ENCODE measurements at places on chromosomes 7 and 10. TPM values are rescaled to one million over a fixed set of nuclear protein-coding genes. Genes with fewer than 3 reads are reported as not detected.
A peak's percentile ranks its signal among the peaks of the same experiment; 100 is the strongest.

- no peak for DNase-seq
These were observed 109.2 kb downstream of the PIP4K2A start for GRCh38 chr10:22605168-22605567.

DNA sequence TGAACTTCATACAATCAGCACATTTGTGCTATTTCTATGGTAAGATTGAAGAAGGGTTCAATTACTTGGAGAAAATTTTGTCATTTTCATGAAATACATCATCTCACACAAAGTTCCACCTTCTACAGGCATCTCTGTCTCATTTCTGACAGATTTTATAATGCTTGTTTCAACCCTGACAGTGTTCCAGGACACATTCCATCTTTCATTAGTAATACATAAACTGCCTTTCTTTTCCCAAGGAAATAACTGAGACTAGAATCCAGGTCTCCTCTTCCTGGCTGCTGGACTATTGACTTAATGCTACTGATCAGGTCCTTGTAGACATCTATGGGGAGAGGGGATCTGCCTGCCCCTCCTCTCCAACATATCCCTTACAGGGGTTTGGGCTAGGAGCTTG is 70.1 kb upstream of the PLPP4 start:
- DNase-seq, result no peak

DNA sequence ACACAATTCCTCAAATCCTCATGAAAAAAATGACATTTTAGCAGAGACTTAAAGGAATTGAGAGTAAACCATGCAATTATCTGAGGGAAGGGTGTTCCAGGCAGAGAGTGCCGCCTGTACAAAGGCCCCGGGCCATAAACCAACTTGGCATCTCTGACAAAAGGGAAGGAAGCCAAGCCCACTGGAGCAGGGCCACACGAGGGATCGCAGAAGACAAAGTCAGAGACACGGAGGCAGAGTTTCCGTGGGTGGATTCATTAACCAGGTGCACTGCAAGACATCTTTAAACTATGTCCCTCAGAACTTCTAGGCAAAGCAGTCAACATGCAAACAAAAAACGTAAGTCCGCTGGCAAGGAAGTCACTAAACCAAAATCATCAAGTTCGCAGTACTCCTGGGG is 92.0 kb downstream of the SFMBT2 start:
- DNase-seq, result no peak

DNA sequence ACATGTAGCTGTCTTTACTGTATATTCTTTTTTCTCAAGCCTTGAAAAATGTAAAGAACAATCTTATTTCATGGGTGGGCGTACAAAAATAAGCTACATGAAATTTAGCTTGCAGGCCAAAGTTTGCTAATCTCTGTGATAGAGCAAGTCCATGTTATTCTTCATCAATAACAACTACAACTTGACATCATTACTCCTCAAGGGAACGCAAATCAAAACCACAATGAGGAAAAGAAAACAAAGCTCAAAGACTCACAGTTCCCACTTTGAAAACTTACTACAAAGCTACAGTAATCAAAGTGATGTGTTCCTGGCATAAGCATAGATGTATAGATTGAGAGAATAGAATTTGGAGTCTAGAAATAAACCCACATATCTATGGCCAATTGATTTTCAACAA is 62.5 kb downstream of the GNA12 start:
- DNase-seq, result no peak

- DNase-seq, result peak; percentile 19
These were observed 115.3 kb downstream of the DGKI start for GRCh38 chr7:137731436-137731835.

GRCh38 chr7:33423646-33424020 is 294.3 kb downstream of the BBS9 start:
- DNase-seq, result no peak

GRCh38 chr7:147539685-147540084 is 1050.9 kb upstream of the C7orf33 start:
- DNase-seq, result no peak

DNA sequence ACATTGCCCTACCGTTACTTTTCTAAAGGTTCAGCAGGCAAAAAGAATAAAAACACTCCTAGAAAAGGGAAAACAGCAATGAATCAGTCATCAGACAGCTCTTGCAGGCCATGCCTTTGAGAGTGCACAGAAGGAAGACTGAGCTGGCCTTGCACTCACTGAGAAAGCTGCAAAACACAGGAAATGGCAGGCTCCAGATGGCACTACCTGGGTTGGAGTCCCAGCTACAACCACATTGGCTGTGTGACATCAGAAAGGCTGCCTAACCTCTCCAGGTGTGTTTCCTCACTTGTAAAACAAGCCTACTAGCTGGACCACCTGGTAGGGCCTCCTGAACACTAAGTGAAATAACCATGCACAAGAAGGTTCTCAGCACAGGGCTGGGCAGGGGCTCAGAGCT is 113.7 kb downstream of the SFMBT2 start:
- no peak for DNase-seq

GRCh38 chr10:15805395-15806058 is 54.8 kb downstream of the MINDY3 start:
- no peak for DNase-seq

DNA sequence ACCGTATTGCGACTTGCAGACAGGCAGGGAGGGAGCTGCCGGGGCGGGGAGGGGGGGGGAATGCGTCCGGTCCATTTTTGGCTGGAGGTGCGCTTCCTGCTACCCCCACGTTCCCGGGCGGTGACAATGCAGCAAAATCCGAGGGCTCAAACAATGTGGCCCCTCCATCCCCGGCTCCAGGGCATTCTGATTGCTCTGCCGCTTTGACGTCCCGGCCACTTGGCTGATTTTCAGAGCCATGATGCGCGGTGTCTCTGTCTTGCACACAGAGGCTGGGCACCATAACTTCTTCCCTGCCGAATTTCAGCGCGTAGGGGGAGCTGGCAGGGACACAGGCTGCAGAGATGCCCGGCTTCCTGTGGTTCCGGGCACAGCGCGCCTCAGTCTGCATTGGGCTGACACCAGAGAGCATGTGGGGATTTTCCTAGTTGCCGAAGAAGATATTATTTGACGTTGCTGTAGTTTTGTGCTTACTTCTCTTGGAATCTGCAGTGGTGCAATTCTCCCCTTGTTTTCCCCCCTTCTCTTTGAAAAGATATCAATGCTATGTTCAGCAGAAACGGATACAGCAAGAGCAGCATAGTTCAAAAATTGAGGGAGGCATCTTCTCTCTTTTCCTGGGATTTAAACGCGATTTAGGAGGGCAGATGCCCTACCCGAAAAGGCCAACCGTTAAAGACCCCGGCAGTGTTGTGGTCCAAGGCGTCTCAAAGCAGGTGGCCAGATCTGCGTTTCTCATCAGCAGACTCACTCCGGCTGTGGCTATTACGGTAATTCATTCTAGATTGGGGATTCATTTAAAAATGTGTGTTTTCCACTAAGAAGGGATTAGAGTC is 1.4 kb downstream of the HECW1 start:
- DNase-seq, result no peak

GRCh38 chr10:34547291-34547690 is 267.8 kb downstream of the PARD3 start:
- DNase-seq, result no peak

- DNase-seq, result no peak
These were observed 86.7 kb downstream of the KLF6 start for GRCh38 chr10:3698312-3698711.

DNA sequence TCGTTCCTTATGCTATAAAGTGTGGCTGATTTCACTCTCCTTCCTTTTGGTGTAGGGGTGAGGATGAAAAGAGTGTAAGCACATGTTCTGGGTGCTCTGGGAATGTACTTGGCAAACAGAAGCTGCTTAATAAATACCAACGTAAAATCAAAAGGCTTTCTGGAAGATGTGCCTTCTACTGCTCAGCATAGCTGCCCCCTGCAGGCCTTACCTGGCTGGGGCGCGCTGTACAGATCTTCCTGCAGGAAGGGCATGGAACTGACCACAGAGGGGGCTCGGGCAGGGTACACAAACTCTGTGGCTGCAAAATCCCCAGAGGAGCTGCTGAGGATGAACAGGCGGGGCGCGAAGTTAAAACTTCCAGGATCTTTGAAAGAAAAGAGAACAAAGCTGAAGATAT is 169.4 kb downstream of the SVIL start:
- DNase-seq, result no peak

MEOX2 gene
- polyA plus RNA-seq, result not detected

OR9A2 gene
- polyA plus RNA-seq, result not detected

STN1 gene
- 19.5 TPM for polyA plus RNA-seq

PRPS1L1 gene
- not detected for polyA plus RNA-seq

ORC5 gene
- 11.7 TPM for polyA plus RNA-seq

FANK1 gene
- polyA plus RNA-seq, result 2.4 TPM

NPTX2 gene
- 1.5 TPM for polyA plus RNA-seq

ECHDC3 gene
- 13.4 TPM for polyA plus RNA-seq

Measured in BJ (cell line).